ENCODE measurements at places on chromosomes 6 and 20. TPM values are rescaled to one million over a fixed set of nuclear protein-coding genes. Genes with fewer than 3 reads are reported as not detected.

The WFDC2 gene
- total RNA-seq = 1.6 TPM

The HTR1E gene
- not detected for total RNA-seq

The PSMB9 gene
- 41.5 TPM for total RNA-seq

The RAB44 gene
- not detected for total RNA-seq

The MAP7 gene
- total RNA-seq = 1.8 TPM

The GPX5 gene
- total RNA-seq = not detected

The FGD2 gene
- total RNA-seq = 0.10 TPM

The IL17F gene
- total RNA-seq = not detected

The KIF13A gene
- total RNA-seq = 49.3 TPM

The CFAP61 gene
- 0.28 TPM for total RNA-seq

The SLC32A1 gene
- not detected for total RNA-seq

The BPIFA1 gene
- total RNA-seq = not detected

The DUSP15 gene
- 23.6 TPM for total RNA-seq

The PBOV1 gene
- not detected for total RNA-seq

The TBXT gene
- not detected for total RNA-seq

The SNX14 gene
- total RNA-seq = 119 TPM

The CDSN gene
- not detected for total RNA-seq

The LAMA2 gene
- 0.28 TPM for total RNA-seq

The GRIK2 gene
- 6.6 TPM for total RNA-seq

The C6orf118 gene
- not detected for total RNA-seq

The UST gene
- total RNA-seq = 0.15 TPM

The SLC35A1 gene
- 14.9 TPM for total RNA-seq

The HLA-DMB gene
- total RNA-seq = 0.44 TPM

The CST5 gene
- not detected for total RNA-seq

The CD24 gene
- 57.4 TPM for total RNA-seq

The CST7 gene
- total RNA-seq = not detected

The OR5V1 gene
- total RNA-seq = not detected

The PHACTR1 gene
- 0.05 TPM for total RNA-seq

The KCNQ2 gene
- total RNA-seq = 19.4 TPM

The BTN1A1 gene
- total RNA-seq = 0.10 TPM

The CLVS2 gene
- total RNA-seq = 1.1 TPM

The PABPC1L gene
- 102 TPM for total RNA-seq
